ENCODE measurements at places on chromosomes 7 and 10.
A peak's percentile ranks its signal among the peaks of the same experiment; 100 is the strongest.

- no peak for DNase-seq
Observed at GRCh38 chr7:48528646-48529045, 357.4 kb downstream of the ABCA13 start.

GRCh38 chr10:44909910-44910309 is 1.2 kb upstream of the TMEM72 start:
- DNase-seq = no peak

- no peak for DNase-seq
Observed at GRCh38 chr7:101998906-101999240, 181.4 kb downstream of the CUX1 start.

DNA sequence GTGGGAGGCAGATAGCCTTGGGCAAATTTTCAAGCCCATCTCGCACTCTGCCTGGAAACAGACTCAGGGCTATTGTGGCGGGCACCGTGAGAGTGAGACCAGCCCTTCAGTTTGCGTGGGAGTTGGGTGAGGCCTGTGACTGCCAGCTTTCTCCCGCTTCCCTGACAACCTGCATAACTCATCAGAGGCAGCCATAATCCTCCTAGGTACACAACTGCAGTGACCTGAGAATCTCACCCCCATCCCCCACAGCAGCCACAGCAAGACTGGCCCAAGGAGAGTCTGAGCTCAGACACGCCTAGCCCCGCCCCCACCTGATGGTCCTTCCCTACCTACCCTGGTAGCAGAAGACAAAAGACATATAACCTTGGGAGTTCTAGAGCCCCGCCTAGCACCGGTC is 275.4 kb downstream of the GRID1 start:
- DNase-seq = no peak

- no peak for DNase-seq
Observed at GRCh38 chr10:58637352-58637751, 124.7 kb downstream of the BICC1 start.

DNA sequence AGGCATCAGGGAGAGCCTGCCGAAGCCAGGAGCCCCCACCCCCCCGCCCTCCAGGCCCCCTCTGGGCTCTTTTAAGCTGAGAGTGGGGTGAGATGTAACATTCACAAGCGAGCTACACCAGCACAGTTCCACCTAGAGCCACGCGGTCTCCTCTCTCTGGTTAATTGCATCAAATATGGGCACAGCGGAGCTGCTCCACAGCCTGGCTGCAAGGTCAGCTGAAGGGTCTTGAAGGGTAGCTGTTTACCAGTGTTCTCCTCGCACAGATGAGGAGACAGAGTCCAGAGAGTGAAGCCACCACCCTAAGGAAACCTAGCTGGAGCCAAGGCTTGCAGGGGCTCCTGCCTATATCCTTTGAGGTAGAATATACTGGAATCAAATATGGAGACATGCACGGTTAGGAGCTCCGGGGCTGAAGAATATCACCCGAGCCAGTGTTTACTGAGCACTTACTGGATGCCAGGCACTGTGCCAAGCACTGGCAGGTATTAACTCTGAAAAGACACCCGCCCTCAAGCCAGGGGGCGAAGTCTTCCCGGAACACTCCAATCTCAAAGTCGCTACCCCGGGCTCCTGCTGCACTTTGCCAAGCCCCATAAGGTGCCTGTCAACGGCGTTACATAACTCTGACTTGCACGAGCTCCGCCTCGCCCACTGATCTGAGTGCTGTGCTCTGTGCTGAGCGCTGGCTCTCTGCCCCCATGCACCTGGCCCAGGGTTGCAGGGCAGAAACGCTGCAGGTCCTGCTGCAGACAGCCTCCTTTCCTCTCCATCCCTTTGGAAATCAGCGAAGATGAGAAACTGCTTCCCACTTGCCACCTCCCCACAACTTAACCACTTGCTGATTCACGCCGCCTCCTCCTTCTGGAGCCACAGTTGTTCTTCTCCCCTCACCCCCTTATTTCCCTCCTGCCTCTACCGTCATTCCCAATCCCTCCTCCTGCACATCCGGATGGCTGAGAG is 5.4 kb downstream of the CHST15 start:
- DNase-seq = no peak

DNA sequence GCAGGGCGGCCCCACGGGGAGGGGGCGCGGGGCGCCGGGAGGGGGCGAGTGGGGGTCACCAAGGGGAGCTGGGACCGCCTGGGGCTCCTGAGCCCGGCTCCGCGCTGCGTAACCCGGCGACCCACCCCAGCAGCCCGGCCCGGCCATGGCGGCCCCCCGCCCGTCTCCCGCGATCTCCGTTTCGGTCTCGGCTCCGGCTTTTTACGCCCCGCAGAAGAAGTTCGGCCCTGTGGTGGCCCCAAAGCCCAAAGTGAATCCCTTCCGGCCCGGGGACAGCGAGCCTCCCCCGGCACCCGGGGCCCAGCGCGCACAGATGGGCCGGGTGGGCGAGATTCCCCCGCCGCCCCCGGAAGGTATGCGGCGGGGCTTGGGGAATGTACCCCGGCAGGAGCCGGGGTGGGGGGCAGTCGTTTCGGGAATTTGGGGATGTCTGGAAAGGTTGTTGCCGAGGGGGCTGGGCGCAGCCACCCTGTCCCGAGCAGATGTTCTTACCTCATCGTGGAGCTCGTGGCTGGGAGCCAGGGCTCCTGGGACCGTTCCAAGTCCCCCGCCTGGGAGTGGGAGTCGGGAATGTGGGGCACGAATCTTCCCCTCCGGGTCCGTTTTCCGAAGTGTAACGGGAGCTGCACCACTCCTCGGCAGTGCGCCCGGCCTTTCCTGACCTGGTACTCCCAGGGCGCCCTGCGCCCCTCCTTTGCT is 431 bp downstream of the ZYX start:
- DNase-seq = no peak

- no peak for DNase-seq
Observed at GRCh38 chr10:93259126-93259525, 185.4 kb downstream of the CYP26A1 start.

GRCh38 chr7:144416341-144416740 is 12.8 kb upstream of the NOBOX start:
- DNase-seq = no peak

DNA sequence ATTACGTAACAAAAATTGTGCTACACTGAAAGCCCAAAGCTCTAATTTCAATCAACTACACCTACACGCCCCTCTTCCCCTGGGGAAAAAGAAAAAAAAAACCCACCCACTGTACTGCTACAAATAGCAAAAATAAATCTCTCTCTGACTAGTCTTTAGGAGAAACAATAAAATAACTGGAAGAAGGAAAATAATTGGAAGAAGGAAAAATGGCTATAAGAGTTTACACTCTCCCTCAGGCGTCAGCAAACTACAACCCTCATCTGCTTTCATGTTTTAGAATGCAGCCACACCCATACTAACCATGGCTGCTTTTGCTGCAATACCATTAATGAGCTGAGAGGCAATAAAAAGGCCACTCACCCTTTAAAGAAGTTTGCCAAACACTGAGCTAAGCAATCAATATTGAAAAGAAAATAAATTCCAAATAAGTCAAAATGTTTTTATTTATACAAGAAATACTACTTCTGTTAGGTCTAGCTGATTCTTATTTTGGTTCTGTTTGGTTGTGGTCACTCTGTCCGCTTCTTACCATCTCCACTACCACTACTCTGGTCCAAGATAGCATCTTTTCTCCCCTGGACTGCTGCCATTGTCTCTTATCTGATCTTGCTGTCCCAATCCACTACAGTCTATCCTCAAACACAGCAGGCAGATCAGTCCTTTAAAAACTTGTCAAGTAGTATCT is 3.8 kb downstream of the MINDY3 start:
- DNase-seq = no peak

DNA sequence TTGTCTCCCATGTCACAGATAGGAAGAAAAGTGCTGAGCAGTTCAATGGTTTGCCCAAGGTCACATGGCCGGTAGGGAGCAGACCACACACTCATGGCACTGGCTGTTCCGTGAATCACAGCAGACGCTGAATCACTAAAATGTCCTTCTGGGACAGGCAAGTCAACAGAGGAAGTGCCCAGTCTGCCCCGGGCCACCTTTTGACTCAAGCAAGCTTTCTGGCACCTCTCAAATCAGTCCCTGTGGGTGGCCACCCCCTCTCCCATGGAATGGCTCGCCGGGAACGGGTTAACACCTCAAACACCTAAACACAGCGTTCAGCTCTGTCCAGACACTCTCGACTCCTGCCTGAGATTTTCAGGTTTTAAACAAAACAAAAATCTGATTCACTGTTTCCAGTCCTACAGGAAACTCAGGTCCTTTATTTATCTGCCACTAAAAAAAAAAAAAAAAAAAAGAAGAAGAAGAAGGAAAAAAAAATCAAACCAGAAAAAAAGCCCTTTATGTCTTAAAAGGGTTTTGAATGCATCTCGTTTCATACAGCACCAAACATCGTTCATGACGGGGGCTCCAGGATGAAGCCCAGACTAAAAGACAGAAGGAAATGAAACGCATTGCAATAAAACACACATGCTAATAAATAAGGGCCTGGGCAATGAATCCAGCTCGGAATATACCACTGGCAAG is 15.5 kb downstream of the CARD11 start:
- DNase-seq = peak; percentile 54

DNA sequence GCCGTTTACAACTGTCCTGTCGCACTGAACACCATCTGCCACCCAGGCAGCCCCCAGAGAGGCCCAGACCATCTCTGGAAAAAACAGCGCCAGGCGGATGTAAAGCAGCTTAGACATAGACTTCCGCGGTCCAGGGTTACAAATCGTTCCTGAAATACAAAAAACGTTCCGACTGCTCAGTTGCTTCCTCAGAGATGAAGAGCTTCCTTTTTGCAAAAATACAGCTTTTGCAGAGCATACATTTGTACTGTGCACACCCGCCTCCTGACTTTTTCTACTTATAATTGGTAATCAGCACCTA is 11.4 kb downstream of the DAGLB start:
- DNase-seq = no peak

DNA sequence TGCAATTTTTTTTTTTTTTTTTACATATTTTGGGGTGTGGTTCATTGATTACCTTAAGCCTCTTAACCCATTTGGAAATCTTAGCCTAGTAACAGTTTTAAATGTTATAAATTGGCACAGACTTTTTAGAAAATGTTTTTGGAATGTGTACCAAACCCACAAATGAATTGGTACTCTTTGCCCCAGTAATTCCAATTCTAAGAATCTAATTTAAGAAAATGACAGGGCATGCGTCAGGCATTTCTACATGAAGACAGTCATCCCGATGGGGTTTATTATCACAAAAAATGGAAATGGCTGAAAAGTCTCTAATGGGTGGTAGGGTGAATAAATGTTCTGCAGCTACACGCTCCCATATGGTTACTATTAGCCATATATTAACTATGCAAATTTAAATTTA is 54.9 kb downstream of the ITIH5 start:
- DNase-seq = no peak

DNA sequence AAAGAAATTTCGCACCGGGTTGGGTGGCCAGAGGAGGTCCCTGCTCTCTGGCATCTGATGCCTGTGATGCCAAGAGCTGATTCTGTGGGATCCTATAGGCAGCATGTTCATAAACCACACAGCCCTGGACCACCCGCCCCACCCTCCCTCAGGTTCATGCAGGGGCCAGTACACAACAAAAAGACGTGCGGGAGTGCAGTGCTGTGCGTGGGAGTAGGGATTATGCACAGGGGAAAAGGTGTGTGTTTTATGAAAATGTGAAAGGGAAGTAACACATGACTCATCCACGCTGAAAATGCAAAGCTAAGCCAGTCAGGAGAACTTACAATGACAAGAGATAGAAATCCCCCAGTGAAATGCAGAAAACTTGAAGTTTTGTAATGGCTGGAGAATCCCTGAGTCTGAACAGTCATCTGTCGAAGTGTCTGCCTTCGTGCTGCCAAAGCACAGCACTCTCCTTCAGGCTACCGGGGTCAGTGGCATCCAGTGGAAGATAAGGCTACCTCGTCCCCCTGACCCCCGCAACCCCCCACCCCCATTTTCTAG is 1.1 kb downstream of the KIAA1217 start:
- peak; percentile 36 for DNase-seq

DNA sequence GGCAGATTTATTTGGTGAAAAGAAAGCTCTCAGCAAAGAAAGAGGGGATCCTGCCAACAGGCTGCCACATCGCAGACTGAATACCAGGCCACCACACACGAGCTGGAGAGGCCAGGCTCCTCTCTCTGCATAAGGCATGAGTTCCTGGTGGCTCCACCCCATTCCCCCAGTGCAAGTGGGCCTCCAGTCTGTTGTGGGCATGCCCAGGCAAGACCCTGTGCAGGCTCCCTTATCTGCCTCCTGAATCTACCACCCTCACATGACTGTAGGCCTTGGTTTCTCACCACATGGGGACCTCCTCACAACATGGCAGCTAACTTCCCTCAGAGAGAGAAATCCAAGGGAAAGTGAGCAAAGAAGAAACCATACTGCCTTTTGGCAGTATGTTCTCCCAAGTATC is 26.7 kb upstream of the CUL1 start:
- no peak for DNase-seq

DNA sequence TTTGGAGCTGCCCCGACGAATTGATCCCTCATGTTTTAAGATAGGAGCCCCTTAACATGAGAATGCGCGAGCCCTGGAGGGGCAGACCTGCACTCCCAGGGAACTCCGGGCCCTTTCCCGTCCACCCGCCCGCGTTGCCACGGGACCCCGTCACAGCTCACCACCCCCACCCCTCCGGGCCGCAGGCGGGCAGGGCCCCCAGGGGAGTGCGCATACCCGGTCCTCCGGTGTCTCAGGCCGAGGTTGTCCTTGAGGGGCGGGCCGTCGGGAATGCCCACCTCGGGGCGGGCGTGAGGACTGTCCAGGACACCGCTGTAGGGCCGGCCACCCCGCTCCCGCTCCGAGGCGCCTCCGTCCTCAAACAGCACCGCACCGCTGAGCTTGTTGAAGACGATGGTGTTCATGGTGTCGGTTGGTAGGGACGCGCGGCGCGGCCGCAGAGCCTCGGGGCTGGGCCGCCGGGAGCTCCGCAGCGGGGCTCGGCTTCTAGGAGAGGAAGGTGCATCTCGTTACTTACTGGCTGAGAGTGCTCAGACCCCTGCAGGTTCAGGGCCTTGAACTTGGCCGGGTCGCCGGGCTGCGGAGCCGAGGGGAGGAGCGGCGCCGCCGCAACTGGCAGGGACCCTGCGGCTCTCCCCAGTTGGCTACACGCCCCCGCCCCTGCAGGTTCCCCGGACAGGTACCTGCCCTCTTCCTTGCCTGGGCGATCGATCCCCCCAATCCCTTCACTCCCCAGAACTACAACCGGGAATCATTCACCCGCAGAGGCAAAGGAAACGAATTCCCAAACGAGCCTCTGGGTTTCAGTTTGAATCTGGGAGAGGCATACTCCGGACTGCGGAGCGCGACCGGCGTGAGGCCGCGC is 2.4 kb downstream of the MKX start:
- DNase-seq = no peak

DNA sequence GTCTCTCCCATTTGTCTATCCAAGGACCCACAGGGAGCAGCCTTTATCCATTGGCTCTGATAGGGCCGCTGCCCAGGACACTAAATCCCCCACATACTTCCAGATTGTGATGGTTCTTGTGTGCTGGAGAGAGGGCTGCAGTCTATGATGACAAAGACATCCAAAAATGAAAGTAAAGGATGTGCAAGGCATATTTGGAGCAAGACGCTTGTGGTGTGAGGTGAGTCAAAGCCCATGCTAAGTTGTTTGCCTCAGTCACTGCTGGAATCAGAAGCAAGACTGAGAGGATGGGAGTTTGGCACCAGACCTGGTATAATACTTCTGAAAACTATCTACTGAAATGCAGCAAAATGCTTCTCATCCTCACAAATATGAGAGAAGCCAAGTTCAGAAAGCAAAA is 22.7 kb downstream of the ZNF22 start:
- no peak for DNase-seq

- no peak for DNase-seq
Observed at GRCh38 chr10:123096452-123096851, 39.3 kb upstream of the HMX3 start.

- no peak for DNase-seq
Observed at GRCh38 chr7:151416112-151416940, 6.5 kb upstream of the WDR86 start.

Measured in stimulated activated CD4-positive, alpha-beta T cell treated with anti-CD3 and anti-CD28 coated beads, Interleukin-15, amount 100 ng/mL, for 48 hours (primary cell).